Natural killer cell (primary cell): ENCODE measurements at places on chromosomes 3 and 15.

GRCh38 chr3:10335871-10336622, 15.1 kb upstream of the SEC13 start:
- no peak overlapping the region for H3K4me3 ChIP-seq
- no peaks in the 10 kb centered on the region for H3K36me3 ChIP-seq
- no peak overlapping the region for H3K27ac ChIP-seq
- DNase-seq = no peak
- H3K27me3 ChIP-seq = no peaks in the 10 kb centered on the region

DNA sequence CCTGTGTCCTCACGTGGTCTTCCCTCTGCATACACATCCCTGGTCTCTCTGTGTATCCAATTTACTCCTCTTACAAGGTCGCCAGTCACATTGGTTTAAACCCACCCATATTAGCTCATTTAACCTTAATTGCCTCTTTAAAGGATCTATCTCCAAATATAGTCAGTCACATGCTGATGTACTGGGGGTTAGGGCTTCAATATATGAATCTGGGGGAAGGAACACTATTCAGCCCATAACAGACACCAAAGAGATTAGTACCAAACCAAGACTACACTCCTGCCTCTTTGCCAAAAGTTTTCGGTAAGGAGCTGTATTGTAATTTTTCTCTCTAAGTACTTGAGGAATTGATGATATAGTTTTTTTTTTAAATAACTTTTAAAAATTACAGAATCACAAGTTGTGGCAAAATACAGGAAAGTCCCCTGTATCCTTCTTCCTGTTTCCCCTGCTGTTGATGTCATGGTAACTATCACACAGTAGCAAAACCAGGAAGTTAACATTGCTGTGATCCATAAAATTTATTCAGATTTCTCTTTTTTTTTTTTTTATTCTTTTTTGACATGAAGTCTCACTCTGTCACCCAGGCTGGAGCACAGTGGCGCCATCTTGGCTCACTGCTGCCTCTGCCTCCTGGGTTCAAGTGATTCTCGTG, 67.8 kb downstream of the SLCO3A1 start:
- no peaks in the 10 kb centered on the region for H3K27me3 ChIP-seq
- peak; percentile 60 for DNase-seq

DNA sequence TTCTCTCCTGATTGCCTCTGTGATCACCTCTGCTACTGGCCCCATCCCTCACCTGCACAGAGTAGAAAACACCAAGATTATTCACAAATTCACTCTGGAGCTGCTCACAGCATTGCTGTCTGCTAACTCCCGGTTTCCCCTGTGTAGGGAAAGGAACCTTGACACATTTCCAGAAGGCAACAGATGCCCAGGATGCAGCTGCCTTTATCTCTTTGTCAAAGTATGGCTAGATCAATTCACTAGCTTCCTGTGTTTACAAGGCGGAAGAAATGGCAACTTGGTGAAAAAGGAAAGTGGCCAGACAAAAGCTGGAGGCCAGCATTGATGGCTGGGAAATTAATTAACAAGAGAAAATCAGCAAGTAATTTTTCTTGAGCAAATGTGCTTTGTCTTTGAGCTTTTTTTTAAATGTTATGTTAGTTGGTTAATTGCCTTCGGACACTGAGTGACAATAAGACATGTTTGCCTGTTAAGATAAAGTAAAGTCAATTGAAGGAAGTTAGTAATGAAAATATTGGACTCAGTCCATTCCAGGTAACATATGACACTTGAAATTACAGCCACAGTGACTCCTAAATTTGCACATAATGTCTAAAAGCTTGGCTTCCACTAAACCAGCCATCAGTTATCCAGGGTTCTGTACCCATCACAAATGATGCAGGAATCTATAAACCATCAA, 394.6 kb upstream of the IL12A start:
- H3K27me3 ChIP-seq = no peaks in the 10 kb centered on the region
- no peaks in the 10 kb centered on the region for H3K4me1 ChIP-seq
- DNase-seq = no peak
- H3K4me3 ChIP-seq = no peak overlapping the region
- H3K36me3 ChIP-seq = no peaks in the 10 kb centered on the region

- H3K4me1 ChIP-seq = peaks cover 14% of the 10 kb centered on the region
Measured at GRCh38 chr3:186985661-186986364, 55.5 kb downstream of the ST6GAL1 start.

DNA sequence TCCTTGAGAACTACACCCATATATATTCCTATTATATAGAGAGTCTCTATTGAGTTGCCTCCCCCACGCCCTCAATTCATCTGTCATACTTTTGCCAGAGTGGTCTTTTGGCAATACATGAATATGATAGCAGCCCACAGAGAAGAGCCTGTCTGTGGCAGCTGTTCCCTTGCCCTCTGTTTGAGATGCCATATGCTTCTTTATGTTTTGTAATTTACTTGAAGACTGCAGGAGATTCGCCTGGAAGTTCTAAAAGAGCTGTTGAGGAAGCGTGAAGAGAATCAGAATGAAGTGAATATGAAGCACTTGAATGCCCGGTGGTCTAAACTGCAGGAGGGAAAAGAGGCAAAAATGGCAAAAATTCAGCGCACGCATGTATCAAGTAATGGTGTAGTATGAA, 27.2 kb downstream of the CFAP91 start:
- no peak overlapping the region for H3K4me3 ChIP-seq
- no peaks in the 10 kb centered on the region for H3K4me1 ChIP-seq
- H3K27ac ChIP-seq = no peak overlapping the region
- no peaks in the 10 kb centered on the region for H3K36me3 ChIP-seq

- H3K4me3 ChIP-seq = no peak overlapping the region
- DNase-seq = no peak
- no peaks in the 10 kb centered on the region for H3K36me3 ChIP-seq
- H3K4me1 ChIP-seq = peaks cover 20% of the 10 kb centered on the region
- H3K27me3 ChIP-seq = no peaks in the 10 kb centered on the region
Measured at GRCh38 chr15:100230784-100231183, 111.0 kb downstream of the ADAMTS17 start.

GRCh38 chr3:53680028-53680427, 166.2 kb downstream of the CHDH start:
- no peaks in the 10 kb centered on the region for H3K4me1 ChIP-seq
- no peaks in the 10 kb centered on the region for H3K36me3 ChIP-seq
- peaks cover 2% of the 10 kb centered on the region for H3K27me3 ChIP-seq

- no peak within 1 kb of the TSS for H3K27ac ChIP-seq
- H3K27me3 ChIP-seq = peaks cover 20% of the 10 kb centered on the region
- peaks cover 18% of the 10 kb centered on the region for H3K4me1 ChIP-seq
- no peak within 1 kb of the TSS for H3K4me3 ChIP-seq
- no peaks in the 10 kb centered on the region for H3K36me3 ChIP-seq
Measured at GRCh38 chr3:50154840-50155490, at the start of gene SEMA3F. SEMA3F (plus strand) TSS chr3:50155324; CDS start chr3:50159623, 4,299 bp downstream.

DNA sequence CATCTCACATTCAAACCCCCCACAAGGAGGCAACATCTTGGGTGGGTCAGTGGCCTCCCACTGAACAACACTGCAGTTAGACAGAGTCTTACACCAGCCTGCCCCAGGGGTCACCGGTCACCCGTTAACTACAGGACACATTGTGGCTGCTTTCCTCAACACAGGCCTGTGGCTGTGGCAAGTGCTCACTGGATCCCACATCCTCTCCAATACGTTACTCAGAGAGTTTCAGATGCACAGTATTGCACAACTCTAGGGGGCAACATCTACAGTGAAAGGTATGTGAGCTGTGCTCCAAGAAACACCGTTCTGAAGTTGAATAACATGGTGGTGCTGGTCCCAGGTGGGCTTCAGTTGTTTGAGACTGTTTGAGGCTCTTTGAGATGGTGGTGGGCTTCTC, 41.0 kb downstream of the CTDSPL start:
- H3K36me3 ChIP-seq = no peaks in the 10 kb centered on the region
- no peak for DNase-seq
- H3K4me3 ChIP-seq = no peak overlapping the region
- no peak overlapping the region for H3K27ac ChIP-seq
- no peaks in the 10 kb centered on the region for H3K27me3 ChIP-seq

- no peaks in the 10 kb centered on the region for H3K27me3 ChIP-seq
- no peaks in the 10 kb centered on the region for H3K36me3 ChIP-seq
- H3K4me1 ChIP-seq = no peaks in the 10 kb centered on the region
- H3K4me3 ChIP-seq = no peak overlapping the region
- no peak overlapping the region for H3K27ac ChIP-seq
Measured at GRCh38 chr3:104564045-104564643, 802.6 kb upstream of the ALCAM start.

GRCh38 chr3:108209579-108209978, 12.6 kb downstream of the IFT57 start:
- H3K27me3 ChIP-seq = no peaks in the 10 kb centered on the region
- no peaks in the 10 kb centered on the region for H3K4me1 ChIP-seq
- no peak overlapping the region for H3K27ac ChIP-seq

DNA sequence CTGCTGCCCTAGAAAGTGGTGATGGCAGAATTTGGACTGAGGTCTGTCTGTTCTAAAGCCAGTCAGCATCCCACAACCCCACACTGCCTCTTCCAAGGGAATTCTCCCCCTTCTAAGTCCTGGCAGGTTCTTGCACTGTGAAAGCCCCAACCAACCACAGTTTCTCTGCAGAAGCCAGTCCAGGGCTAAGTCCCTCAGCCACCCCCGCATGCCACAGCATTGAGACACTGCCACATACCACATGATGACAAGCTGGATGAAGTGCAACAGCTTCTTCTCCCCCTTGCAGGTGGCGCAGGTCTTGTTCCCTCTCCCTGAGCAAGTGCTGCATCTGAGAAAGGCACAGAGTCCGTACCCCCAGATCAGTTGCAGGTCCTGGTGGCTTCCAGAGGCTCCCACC, 18.6 kb downstream of the SSUH2 start:
- H3K4me1 ChIP-seq = peaks cover 20% of the 10 kb centered on the region
- no peak overlapping the region for H3K27ac ChIP-seq
- H3K36me3 ChIP-seq = no peaks in the 10 kb centered on the region
- H3K27me3 ChIP-seq = no peaks in the 10 kb centered on the region
- no peak for DNase-seq
- no peak overlapping the region for H3K4me3 ChIP-seq

- H3K4me3 ChIP-seq = no peak overlapping the region
- H3K27ac ChIP-seq = no peak overlapping the region
- peaks cover 7% of the 10 kb centered on the region for H3K4me1 ChIP-seq
- H3K36me3 ChIP-seq = no peaks in the 10 kb centered on the region
- peaks cover 12% of the 10 kb centered on the region for H3K27me3 ChIP-seq
Measured at GRCh38 chr3:96814651-96815567, 515 bp downstream of the EPHA6 start.

GRCh38 chr3:30871720-30872119, 22.7 kb downstream of the GADL1 start:
- no peak overlapping the region for H3K27ac ChIP-seq
- H3K27me3 ChIP-seq = peaks cover 2% of the 10 kb centered on the region
- no peaks in the 10 kb centered on the region for H3K4me1 ChIP-seq
- H3K4me3 ChIP-seq = no peak overlapping the region

- no peak overlapping the region for H3K4me3 ChIP-seq
- no peaks in the 10 kb centered on the region for H3K4me1 ChIP-seq
- no peak for DNase-seq
- H3K27me3 ChIP-seq = no peaks in the 10 kb centered on the region
- H3K27ac ChIP-seq = no peak overlapping the region
- no peaks in the 10 kb centered on the region for H3K36me3 ChIP-seq
Measured at GRCh38 chr3:101036676-101037075, 43.5 kb upstream of the ABI3BP start.

GRCh38 chr3:169835533-169835932, 22.8 kb upstream of the LRRC34 start:
- peaks cover 4% of the 10 kb centered on the region for H3K4me1 ChIP-seq
- H3K36me3 ChIP-seq = no peaks in the 10 kb centered on the region
- no peak overlapping the region for H3K4me3 ChIP-seq

- no peaks in the 10 kb centered on the region for H3K4me1 ChIP-seq
- no peaks in the 10 kb centered on the region for H3K36me3 ChIP-seq
- no peaks in the 10 kb centered on the region for H3K27me3 ChIP-seq
- DNase-seq = no peak
- H3K4me3 ChIP-seq = no peak overlapping the region
Measured at GRCh38 chr3:133135306-133135705, 97.1 kb downstream of the TMEM108 start.

GRCh38 chr15:98547741-98548138, 100.6 kb upstream of the IGF1R start:
- peaks cover 14% of the 10 kb centered on the region for H3K4me1 ChIP-seq
- peak; percentile 4 for DNase-seq
- H3K27me3 ChIP-seq = peaks cover 16% of the 10 kb centered on the region
- H3K36me3 ChIP-seq = no peaks in the 10 kb centered on the region

GRCh38 chr3:52851348-52851747, 16.5 kb upstream of the MUSTN1 start:
- H3K4me1 ChIP-seq = no peaks in the 10 kb centered on the region
- no peak for DNase-seq
- H3K4me3 ChIP-seq = no peak overlapping the region
- peaks cover 42% of the 10 kb centered on the region for H3K36me3 ChIP-seq
- no peak overlapping the region for H3K27ac ChIP-seq

GRCh38 chr3:101851850-101852714, 2.8 kb downstream of the NFKBIZ start:
- H3K27ac ChIP-seq = peak overlapping the region; percentile 82
- no peak for DNase-seq
- no peak overlapping the region for H3K4me3 ChIP-seq
- no peaks in the 10 kb centered on the region for H3K27me3 ChIP-seq
- H3K4me1 ChIP-seq = peaks cover 9% of the 10 kb centered on the region
- H3K36me3 ChIP-seq = peaks cover 52% of the 10 kb centered on the region

DNA sequence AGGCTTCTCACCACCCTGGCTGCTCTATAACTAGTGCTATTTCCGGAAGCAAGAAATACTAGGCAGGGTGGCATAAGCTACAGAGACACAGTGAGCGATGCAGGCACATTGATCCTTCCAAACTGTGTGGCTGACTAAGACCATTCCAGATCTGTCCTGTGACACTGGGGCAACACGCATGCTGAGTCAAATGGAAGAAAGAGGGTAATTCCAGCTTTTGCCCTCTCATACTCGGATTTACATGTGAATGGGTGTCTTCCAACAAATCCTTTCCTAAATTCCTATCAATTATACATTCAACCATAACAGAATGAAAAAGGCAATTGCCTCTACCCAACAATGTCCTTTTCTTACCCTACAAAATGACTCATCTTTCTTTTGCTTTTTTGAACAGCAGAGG, 5.1 kb downstream of the FSIP1 start:
- no peak overlapping the region for H3K27ac ChIP-seq
- H3K4me1 ChIP-seq = peaks cover 5% of the 10 kb centered on the region
- H3K4me3 ChIP-seq = no peak overlapping the region
- no peak for DNase-seq
- H3K27me3 ChIP-seq = no peaks in the 10 kb centered on the region

DNA sequence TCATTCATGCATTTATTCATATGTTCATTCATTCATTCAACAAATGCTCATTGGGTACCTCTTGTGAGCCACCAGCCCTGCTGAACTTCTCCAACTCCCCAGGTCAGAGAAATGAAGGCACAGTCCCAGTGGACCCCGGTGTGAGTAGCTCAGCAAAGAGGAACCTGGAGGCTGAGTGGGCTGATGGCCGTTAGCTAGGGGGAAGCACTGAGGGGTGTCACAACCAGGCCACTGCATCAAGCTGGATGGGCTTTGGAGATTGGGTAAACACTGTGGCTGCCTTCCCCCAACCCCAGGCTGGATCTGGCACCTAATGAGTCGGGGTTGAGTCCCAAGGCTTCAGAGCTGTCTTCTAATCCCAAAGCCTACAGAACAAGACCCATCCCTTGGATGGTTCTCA, 12.1 kb upstream of the ALAS1 start:
- DNase-seq = no peak
- no peak overlapping the region for H3K4me3 ChIP-seq
- no peak overlapping the region for H3K27ac ChIP-seq
- H3K36me3 ChIP-seq = no peaks in the 10 kb centered on the region
- peaks cover 32% of the 10 kb centered on the region for H3K4me1 ChIP-seq

- H3K4me3 ChIP-seq = no peak overlapping the region
- H3K4me1 ChIP-seq = no peaks in the 10 kb centered on the region
- no peaks in the 10 kb centered on the region for H3K36me3 ChIP-seq
- no peak for DNase-seq
Measured at GRCh38 chr15:48945386-48945785, 18.3 kb downstream of the SHC4 start.
